NCI-H1694 (cell line): ENCODE measurements at places on chromosomes 11 and 22.

DNA sequence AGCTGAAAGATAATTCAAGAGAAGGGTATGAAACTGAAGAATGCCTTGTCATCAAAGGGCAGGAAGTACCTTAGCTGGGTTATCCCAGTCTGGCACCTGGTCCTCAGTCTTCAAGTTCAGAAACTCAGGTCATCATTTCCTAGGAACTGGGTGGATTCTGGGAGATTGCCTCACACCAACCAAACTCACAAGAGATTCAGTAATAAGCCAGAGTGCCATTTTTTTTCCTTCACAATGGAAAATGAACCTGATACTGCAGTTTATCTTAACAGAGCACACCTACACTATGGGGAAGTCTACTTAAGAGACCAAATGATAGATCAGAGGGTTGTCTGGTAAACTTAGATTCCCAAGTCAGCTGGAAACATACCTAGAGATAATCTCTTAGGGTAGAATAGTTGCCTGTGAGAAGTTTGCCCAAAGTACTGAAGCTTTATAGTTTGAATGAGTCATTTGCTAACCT lies 3.8 kb upstream of the BUD13 start:
- no peak for DNase-seq

GRCh38 chr11:10625982-10626311 lies 57.5 kb upstream of the LYVE1 start:
- no peak for DNase-seq

- DNase-seq: no peak
Measured at GRCh38 chr11:19598876-19599486, 113.7 kb upstream of the NAV2 start.

DNA sequence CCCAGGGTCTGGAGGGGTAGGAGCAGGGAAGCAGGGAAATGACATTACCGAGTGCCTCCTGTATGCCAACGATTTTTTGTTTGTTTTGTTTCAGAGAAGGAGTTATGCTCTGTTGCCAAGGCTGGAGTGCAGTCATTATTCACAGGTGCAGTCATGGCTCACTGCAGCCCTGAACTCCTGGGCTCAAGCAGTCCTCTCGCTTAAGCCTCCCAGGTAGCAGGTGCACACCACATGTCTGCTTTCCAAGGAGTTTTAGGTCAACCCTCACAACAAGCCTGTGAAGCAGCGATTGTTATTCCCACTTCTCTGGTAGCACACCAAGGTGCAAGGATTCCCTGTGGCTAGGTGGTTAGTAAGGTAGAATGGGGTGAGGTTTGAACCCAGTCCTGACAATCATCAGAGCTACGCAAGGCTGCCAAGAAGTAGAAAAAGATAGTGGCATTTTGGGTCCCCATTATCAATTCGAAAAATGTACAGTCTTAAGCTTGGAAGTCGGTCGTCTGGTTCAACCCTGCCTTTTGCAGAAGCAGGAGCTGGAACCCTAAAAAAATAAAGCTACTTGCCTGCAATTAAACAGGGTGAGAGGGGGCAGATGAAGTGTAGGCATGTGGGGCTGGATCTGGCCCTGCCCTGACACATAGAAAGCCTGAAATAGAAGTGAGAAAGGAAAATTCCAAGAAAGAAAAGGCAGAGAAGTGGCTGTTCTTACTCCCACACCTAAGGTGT lies 9.1 kb downstream of the UCP3 start:
- DNase-seq: no peak

DNA sequence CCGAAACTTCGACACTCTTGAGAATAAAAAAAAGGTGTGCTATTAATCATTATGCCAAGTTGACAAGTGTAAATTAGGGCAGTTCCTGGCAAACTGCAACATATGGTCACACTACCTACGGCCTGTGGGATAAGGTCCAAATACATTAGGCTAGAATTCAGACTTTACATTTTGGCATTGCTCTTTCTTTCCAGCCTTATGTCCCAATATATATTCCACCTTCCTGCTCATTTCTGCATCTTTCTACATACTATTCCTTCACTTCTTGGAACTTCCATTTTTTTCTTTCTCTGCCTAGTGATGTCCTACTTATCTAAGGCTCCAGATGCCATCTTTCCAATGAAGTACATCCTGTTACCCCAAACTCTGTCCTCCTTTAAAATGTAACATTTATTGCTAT lies 577.2 kb downstream of the LRRC4C start:
- DNase-seq: no peak

GRCh38 chr11:133922078-133922870 lies 34.5 kb downstream of the IGSF9B start:
- peak; percentile 15 for DNase-seq

GRCh38 chr22:29087012-29087411 lies 14.2 kb downstream of the KREMEN1 start:
- no peak for DNase-seq
